ENCODE measurements at places on chromosomes 3 and 15.

DNA sequence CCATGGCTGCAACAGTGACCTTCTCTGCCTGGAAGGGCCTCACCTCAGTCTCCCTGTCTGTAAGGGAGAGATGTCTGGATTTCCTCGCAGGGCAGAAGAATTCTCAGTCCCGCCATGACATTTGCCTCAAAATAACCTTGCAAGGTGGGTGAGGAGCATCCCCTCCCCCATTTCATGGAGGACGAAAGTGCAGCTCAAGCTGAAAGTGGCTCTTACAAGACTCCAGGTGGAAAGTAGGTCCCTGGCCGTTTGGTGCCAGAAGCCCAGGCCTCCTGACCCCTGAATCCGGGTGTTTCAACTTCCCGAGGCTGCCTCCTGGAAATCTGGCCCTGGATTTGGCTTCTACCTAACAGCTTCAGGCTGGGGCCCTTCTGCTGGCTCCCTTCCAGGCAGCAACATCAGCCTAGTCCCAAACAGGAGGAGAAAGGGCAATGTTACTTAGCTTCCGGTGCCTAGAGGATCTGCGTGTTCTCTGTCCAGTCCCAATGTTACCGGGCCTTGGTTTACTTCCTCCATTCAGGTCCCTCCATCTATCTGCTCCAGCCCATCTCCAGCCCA, 769 bp upstream of the CSPG4 start:
- DNase-seq, result peak; percentile 64

DNA sequence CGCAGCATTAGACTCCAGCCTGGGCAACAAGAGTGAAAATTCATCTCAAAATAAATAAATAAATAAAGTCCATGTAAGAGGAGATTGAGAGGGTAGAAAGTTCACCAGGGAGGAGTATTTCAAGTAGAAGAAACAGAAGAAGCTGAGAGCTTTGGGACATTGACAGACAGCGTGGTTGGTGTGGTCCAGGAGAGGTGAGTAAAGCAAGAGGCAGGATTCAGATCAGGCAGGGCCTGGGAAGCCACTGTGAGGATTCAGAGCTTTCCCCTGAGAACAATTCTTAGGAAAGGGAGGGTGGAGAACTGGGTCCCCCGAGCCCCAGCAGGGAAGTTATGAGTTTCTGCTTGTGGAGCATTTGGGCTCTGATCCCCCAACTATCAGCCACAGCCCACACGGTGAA, 54.2 kb upstream of the AMOTL2 start:
- DNase-seq, result peak; percentile 58

DNA sequence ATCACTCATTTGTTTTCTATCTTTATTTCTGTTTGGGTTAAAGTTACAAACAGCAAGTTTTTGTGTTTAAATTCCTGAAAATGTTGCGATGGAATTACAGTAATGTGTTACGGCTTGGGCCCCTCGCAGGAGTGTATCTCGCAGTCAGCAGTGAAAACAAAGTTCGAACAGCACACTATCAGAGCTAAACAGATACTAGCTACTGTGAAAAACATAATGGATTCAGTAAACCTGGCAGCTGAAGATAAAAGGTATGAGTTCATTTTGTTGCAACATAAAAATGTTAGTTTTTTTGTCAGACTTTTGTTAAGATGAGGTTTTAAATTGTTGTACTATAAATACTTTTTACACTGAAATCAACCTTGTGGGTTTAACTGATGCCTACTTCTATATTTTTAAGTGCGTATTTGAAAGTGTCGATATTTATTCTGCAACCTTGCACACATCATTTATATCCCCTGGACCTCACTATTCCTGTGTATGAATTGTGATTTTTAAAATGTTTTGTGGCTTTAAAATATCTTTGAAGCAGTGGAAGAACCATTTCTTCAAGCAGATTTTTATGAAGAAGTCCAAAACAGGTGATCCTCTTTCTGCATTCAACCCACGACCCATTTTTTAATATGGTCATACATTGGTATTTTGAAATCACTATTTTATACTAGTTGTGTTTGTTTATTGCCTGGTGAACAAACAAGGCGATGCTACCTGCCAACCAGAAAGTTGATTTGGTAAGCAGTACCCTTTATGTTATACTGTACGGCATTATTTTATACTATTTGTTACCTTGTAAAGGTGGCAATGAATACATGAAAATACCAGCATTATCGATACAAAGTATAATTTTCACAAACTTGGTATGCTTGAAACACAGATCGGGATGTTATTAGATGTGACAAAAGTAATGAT, 27.8 kb downstream of the MFN1 start:
- DNase-seq, result no peak

- no peak for DNase-seq
Observed at GRCh38 chr15:35736150-35736549, 190.2 kb upstream of the DPH6 start.

DNA sequence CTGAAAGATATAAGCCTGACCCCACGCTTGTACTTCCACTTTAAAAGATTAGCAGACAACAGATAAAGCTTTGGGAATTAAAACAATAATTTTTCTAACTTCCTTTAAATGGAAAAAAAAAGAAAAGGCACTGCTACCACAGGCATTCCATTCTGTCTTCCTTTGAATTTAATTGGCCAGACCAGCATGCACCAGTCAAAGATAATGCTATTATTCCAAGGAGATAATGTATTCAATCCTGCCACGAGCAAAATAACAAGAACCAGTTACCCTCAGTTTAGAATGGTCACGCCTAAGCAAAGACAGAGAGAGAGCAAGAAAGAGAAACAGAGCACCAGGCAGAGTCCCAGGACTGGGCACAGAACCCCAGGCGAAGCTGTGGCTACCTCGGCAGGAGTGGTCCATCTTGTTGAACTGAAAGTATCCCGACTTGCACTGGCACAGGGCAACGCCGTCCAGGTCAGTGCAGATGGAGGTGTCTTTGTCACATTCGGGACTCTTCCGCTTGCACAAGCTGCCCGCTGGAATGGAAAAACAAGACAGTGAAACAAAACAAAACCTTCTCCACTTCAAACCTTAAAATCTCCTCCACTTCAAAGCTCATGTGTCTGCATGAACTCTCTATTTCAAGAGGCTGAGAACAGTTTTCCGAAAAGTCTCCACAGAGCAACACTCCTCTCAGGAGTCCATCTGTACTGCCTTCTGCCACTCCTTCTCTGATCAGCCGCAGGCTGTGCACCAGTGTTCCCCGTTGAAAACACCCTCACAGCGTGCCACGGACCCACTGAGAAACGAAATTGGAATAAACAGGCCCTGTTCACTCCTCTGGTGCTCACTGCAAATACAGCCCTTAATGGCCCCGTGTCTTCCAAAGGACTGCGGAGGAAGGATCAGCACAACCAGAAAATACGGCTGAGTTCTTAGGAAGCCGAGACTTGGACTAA, 58.2 kb downstream of the HEG1 start:
- DNase-seq, result no peak

DNA sequence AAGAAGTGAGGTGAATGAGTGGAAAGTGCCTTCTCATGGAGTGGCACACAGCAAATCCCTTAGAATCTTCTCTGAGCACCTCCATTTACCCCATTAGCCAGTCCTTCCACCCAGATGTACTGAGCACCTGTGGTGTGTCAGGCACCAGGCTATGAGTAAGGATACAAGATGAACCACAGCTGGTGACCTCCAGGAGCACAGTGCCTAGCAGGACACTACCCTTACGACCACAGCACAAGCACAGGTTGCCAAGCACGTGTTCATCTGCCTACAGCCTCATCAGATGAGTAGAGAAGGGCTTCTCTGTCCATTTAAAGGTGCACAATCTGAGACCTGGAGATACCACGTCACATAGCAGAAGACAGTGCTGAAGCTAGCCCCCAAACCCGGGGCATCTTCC, 6.2 kb downstream of the MYLK start:
- DNase-seq, result no peak

GRCh38 chr3:70108072-70108471, 108.5 kb downstream of the SAMMSON start:
- peak; percentile 11 for DNase-seq

DNA sequence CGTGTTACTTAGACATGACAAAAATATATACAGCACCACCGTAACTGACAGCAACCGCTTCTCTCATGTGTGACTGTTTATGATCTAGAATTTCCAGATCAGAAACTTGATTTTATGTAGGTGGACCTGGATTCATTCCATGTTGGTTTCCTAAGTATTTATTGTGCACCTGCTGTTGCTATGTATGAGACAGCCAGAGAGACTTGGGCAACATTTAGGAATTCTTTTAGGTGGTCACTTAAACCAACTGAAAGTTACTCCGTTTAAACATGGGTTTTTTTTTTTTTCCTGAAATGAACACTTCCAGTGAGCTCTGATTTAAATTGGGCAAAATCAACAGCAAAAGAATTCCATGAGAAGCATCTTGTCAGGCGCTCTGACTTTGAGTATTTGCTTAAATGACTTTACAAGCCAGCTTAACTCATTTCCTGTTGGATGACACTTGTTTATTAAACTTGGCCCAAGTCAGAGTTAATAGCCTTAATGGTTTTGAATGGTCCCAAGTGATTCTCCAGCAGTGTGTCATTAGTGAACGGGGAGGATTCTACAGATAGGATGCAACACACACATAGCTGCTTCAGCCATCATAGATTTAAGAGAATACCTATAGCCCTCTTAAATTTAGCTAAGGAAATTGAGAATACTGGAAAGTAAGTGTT, 31.8 kb downstream of the MITF start:
- peak; percentile 94 for DNase-seq

DNA sequence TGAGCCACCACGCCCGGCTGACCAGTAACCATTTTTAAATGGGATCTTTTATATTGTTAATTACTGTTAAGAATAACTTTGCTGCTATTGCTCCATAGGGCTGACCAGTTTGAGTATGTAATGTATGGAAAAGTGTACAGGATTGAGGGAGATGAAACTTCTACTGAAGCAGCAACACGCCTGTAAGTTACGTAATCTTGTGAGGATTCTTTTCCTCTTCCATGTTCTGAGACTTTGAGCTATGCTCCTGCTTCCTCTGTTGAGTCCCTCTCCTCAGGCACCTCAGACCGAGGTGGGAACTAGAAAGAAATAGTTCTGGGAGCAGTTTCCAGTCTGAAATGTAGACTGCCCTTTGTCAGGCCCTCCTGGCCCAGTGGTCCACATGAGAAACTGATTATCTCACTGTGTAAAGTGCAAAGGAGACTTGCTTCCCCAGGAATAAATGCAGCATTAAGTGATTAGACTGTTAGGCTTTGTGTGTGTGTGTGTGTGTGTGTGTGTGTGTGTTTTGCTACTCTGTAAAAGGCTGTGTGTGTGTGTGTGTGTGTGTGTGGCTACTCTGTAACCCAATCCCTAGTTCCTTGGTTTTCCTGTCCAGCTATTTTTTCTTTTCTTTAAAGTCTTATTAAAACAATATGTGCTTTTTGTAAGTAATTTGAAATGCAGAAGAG, 5.2 kb downstream of the POLR2H start:
- peak; percentile 44 for DNase-seq

- peak; percentile 94 for DNase-seq
Observed at GRCh38 chr3:173893066-173893465, 495.5 kb downstream of the NLGN1 start.

DNA sequence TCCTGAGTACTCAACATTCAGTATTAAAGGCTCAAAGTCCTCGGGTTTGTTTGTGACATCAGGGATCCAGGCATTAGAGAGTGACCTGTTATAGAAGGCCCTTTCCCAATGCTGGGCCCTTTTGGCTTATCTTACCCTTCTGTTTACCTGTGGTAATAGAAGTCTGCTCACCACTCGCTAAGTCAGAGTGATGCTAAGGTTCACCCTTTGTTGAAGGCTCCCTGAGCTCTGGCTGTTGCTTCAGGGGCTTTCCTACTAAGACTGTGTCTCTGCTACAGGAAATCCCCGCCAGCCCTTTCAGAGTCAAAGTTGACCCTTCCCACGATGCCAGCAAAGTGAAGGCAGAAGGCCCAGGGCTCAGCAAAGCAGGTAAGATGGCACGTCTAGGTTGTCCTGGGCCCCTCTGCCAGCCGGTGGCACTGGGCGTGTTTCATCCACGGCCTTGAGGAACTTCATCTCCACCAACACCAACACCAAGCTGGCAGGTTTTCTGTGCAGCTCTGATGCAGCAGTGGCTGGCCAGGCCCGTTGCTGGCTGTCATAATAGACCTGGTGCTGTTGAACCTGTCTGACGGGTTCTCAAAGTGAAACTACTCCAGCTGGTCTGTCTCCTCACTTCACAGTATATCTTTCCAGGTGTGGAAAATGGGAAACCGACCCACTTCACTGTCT, 99.1 kb downstream of the DNASE1L3 start:
- DNase-seq, result no peak

- DNase-seq, result peak; percentile 20
Observed at GRCh38 chr3:158420654-158421396, 150.2 kb upstream of the MLF1 start.

- DNase-seq, result peak; percentile 84
Observed at GRCh38 chr3:197305854-197306253, 7.4 kb upstream of the DLG1 start.

- DNase-seq, result peak; percentile 70
Observed at GRCh38 chr3:127800508-127800907, 21.8 kb downstream of the MGLL start.

DNA sequence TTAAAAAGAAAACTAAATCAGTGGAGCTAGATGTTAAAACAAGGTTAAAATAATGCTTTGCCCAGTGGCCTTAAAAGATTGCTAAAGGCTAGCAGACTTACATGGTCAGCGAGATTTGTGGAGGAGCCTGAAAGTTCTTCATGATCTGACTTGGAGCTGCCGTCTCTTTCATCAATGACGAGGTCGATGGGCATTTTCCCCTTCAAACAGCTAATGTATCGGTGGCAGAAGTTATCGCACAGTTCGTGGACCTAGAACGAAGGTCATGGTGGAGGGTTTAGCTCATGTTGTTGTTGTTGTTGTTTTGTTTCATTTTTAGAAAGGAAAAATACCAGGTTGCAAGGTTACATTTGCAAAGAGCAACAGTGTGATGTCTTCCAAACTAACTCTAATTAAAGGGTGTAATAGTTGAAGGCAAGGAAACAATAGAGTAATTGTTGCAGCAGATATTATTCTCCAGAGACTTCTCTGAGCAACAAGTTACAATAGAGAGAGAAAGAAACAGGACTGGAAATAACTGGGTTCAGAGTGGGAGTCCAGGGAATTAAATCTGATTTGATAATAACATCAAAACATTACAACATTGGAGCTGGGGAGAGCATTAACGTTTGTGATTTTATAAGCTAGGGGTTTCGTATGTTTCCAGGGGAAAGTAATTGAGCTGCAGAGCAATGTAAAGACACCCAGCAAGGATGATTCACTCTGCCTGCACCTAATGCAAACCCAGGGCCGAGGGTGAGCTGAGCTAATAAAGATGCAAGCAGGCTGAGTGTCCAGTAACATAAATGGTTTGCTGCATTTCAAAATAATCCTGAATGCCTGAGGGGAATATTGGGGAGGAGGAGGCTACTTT, 6.6 kb downstream of the MEIS2 start:
- DNase-seq, result peak; percentile 85

GRCh38 chr3:119211193-119211592, 29.5 kb downstream of the B4GALT4 start:
- no peak for DNase-seq

DNA sequence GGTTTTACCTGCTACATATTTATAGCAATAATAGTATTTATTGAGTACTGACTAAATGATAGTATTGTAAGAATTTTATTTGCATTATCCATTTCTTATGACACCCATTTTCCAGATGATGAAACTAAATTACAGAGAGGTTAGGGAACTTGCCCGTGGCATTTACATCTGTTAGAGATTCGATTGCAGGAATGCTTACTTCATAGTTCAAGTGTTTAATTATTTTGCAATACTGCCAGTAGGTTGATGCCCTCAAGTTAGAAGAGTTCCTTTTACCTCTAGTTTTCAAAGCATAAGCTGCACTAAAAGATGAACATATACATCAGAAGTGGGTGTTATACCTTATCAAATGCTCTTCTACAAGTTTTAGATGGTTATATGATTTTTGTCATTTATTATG, 362.8 kb upstream of the RGMA start:
- DNase-seq, result no peak

- DNase-seq, result peak; percentile 17
Observed at GRCh38 chr3:30984855-30985749, 90.6 kb upstream of the GADL1 start.
